Activated naive CD8-positive, alpha-beta T cell treated with anti-CD3 and anti-CD28 coated beads for 36 hours (primary cell): ENCODE measurements at places on chromosomes 2 and 18.

DNA sequence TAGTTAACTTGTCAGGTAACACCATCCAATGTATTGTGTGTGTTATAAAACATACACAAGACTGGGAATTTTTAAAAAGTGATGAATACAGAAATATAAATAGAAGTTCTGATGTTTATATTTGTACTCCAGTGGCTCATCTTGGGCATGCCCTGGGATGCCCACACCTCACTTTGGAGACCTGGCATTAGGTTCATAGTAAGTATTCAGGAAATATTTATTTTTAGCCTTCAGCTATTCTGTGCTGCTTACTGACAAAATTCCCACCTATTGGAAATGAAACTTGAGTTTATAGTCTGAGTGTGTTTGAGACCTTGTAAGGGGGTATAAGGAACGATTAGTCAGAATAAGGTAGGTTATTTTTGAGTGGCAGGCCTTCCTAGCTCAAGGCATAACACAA is 67.5 kb downstream of the MYO1B start:
- DNase-seq: no peak

DNA sequence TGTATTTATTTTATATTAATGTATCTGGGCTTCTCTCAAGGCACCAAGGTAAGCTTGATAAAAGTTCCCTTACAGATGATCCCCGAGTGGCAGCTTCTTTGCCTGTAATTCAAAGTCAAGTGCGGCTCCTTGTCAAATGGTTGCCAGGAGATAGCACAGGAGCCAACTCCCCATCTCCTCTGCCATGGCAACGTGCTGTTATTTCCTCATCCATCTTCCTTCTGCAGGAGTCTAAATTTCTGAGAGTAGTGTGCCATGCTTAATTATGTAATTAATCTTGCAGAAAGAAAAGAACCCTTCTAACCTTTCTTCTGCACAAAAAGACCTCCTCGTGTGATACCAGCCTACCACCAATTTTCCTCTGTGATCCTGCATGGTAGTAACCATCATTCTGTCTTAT is 46.2 kb upstream of the ACMSD start:
- no peak for DNase-seq

- DNase-seq: no peak
Observed at GRCh38 chr2:36906277-36906676, 60.1 kb downstream of the STRN start.

DNA sequence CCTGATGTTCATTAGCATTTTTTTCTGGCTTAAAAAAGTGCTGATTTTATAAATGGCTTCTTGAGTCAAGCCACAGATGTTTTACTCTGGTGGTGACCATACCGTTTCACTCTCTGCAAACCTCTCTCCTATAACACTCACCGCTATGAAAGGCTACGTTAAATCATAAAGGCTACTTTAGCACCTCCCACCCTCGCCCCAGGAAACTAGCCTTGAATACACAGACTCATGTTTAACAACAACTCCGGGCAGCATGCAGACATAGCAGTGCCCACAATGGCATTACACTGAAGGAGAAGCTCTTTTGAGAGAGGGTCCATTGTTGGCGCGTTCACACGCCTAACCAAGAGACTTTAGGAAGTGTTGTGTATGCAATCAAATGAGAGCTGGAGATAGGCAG is 5.6 kb downstream of the MYT1L start:
- no peak for DNase-seq

DNA sequence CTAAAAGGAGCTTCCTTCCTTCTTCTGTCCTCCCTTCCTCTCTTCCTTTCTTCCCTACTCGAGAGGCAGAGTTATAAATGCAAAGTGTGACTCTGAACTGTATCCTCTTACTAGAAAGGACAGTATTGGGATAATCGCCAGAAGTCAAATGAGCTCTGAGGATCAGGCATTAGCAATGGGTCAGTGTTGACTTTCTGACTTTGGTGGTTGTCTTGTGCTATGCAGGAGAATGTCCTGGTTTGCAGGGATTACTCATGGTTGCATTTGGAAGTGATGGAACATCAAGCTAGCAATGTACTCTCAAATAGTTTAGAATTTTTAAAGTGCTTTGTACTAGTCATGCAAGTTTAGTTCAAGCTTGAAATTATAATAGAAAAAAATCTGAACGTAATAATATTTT is 115.6 kb downstream of the TXNL1 start:
- DNase-seq: no peak

GRCh38 chr2:28117104-28117596 is 226.6 kb downstream of the BABAM2 start:
- DNase-seq: no peak

DNA sequence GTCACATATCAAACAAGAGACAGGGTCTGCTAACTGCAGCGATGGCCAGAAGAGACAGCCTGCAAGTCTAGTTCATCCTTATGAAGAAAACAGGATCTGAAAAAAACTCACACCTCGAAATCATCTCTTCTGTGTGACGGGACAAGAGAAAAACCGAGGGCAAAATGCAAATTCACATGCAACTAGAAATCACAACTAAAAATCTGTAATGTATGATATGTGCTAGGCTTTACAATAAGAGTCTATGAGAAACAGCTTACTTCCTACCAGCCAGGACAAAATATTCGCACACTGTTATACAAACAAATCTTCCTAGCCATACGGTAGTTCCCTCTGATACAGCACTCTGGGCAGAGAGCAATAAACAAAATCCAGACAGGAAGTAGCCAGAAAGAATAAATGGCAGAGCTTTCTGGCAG is 48.8 kb downstream of the ANKRD44 start:
- no peak for DNase-seq

- no peak for DNase-seq
Observed at GRCh38 chr2:101720732-101721131, 23.2 kb downstream of the MAP4K4 start.

GRCh38 chr18:56775701-56776100 is 124.5 kb downstream of the WDR7 start:
- no peak for DNase-seq

DNA sequence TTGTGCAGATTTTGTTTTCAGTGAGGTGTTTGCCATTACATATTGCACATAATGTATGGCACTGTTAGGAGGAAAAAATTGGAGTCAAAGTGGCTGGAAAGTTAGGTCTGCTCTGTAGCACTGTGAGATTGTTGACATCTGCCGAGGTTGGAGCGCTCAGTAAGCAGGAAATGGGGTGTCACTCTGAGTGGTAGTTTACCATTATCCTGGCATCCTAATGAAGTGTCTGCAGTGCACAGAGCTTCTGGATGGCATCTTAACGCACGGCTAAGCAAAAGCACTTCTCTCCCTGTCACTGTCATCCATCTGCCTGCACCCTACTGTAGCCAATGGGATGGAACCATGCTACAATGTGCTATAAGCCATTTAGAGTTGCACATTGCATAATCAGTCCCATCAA is 561.9 kb downstream of the ARHGAP15 start:
- no peak for DNase-seq

GRCh38 chr18:54480616-54481015 is 110.4 kb upstream of the DYNAP start:
- no peak for DNase-seq

DNA sequence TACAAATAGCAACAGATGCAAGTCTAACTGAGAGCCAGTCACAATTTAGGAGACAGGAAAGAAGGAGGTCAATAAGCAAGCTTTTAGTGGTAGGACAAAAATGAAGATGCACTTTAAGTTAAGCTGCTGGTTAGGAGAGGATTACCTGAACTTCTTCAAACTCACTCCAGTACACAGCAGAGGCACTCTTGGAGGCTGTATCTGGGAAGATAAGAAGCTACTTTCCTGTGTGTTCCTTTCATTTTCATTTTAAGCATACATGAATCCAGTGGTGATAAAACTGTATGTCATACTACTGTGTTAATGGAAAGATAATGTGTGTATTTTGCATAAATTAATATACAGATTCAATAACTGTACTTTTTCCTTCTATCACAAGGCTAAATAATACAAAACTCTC is 49.6 kb downstream of the HYCC2 start:
- no peak for DNase-seq

- no peak for DNase-seq
Observed at GRCh38 chr2:132503701-132504100, 87.1 kb downstream of the GPR39 start.

- no peak for DNase-seq
Observed at GRCh38 chr2:234814374-234814773, 137.4 kb upstream of the SH3BP4 start.

- no peak for DNase-seq
Observed at GRCh38 chr2:122478117-122478516, 722.7 kb downstream of the TSN start.

DNA sequence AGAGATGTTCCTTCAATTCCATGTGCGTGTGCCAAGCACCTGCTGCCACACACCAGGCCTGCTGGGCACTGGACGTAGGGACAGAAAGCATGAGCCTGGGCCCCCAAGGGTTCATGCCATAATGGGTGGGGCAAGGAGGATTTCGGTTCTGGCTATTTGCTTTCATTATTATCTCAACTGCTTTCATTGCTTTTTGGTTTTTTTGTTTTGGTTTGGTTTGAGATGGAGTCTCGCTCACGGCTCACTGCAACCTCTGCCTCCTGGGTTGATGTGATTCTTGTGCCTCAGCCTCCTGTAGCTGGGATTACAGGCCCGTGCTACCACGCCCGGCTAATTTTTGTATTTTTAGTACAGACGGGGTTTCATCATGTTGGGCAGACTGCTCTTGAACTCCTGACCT is 57.2 kb downstream of the SF3B1 start:
- DNase-seq: no peak

DNA sequence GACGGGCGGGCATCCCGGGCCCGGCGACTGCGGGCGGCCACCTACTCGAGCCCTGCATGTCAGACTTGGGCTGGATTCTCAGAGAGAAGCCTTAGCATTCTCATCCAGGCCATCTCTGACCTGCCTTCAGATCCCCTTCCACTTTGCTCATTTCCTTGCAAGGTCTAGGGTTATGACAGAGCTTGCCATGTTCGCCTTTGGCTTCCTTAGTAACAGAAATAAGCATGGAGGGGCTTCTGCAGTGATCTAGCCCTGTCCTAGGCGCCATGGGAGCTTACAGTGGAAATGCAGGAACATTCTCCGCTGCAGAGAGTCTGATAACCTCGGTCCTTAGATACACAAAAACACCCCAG is 632 bp upstream of the ACVR1 start:
- DNase-seq: no peak

GRCh38 chr2:133516405-133517026 is 51.7 kb downstream of the NCKAP5 start:
- no peak for DNase-seq

- no peak for DNase-seq
Observed at GRCh38 chr2:9844576-9844975, 1.3 kb downstream of the TAF1B start.

DNA sequence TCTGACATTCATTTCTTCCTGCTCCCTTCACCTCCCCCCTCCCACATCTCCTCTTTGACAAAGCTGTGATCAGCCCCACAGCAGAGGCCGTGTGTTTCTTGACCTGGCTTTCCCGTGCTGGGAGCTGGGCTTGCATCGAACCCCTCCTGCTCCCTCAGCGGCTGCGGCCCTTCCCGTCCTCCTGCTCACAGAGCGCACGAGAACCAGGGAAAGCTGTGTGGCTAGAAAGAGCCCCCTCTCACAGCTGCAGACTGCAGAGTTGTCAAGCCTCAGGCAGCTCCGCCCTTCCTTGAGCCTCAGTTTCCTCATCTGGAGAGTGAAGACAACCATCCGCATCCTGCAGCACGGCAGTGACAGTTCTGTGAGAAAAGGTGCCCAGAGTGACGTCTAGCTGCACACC is 65.7 kb upstream of the GLI2 start:
- DNase-seq: no peak

DNA sequence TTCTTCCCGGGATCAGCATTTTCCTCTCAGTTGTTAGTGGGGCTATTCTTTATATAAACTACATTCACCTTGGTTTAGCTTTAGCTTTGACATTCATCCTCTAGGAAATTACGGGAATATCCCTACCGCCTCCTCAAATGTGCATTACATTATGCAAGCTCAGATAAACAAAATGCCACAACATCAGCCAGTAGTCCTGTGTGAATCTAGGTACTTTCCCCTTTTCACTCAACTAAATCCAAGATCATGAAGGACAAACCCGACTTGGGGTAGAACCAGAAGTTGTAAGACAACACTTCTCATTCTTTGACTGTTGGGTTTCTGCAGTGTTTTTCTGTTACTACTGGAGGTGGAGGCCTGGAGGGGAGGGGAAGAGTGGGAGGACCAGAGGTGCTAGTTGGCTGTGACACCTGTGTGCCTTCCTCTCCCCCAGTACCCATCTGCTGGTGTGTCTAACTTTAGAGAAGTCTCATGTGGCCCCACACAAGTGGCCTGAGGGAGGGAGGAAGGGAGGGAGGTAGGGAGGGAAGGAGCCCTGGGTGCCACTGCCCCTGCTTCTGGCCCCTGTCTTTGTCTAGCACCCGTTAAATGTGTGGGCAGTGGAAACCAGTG is 84.8 kb upstream of the BCL2L11 start:
- no peak for DNase-seq

DNA sequence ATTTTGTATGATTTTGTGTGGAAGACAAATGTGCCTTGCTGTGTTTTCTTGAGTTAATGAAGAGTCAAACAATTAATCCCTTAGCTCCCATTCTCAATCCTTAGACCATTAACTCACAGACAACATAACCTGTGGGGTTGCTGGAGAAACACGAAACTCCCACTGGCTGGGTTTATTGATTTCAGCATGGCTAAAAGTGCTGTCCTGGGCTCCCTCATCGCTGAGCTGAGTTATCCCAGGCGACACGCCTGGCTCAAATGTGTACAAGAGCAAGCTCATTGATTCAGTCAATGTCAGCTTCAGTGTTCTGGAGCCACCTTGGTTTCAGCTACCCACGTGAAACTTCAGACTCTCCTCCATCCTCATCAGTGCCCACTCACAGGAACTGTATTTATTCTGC is 896.1 kb downstream of the CNTNAP5 start:
- DNase-seq: no peak

- DNase-seq: no peak
Observed at GRCh38 chr18:43665105-43665788, 388.0 kb upstream of the SYT4 start.

DNA sequence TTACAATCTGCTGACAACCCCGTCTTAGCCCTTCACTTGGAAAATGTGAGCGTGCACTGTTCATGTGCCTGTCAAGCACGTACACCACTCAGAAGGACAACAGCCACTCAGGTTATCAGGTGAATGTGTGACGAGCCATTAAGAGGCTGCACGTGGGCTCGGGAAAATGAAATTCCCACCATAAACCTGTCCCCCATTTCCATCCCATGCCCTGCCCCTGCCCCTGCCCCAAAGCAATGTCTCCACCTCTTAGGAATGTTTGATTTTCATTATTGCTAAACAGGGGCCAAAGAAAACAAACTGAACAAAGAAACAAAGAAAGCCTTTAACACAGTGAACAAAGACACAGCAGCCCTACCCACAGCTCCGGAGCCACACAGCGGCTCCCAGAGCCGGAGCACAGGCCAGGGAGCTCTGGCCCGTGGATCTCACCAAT is 90.5 kb downstream of the TMEM18 start:
- no peak for DNase-seq

GRCh38 chr2:9300214-9300613 is 93.6 kb downstream of the ASAP2 start:
- DNase-seq: no peak

- no peak for DNase-seq
Observed at GRCh38 chr18:55857956-55858355, 270.0 kb upstream of the TCF4 start.
